ENCODE measurements at places on chromosomes 6 and 20.

DNA sequence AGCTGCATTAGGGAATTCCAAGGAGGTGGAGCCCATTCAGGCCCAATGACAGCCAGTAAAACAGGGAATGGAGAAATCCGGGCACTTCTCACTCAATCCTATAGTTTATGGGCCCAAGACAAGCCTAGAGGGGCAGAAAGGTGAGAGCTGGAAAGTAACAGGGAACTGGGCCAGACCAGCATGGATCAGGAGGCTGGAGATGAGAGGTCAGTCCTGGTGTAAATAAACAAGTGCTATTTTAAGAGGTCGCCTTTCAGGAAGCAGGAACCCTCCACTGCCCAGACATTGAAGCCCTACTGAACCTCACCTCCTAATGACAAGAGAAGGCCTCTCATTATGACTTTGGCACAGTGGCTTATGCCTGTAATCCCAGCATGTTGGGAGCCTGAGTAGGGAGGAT is 57.2 kb upstream of the TGM3 start:
- no peak for DNase-seq

GRCh38 chr20:1844325-1845162 is 50.7 kb upstream of the SIRPA start:
- DNase-seq = peak; percentile 64

- no peak for DNase-seq
These were observed 6.1 kb downstream of the ADGRB3 start for GRCh38 chr6:68641172-68641571.

GRCh38 chr6:69379518-69379917 is 417.3 kb downstream of the LMBRD1 start:
- DNase-seq = no peak

GRCh38 chr20:52200870-52201269 is 9.3 kb upstream of the ZFP64 start:
- DNase-seq = no peak

GRCh38 chr6:46901882-46902314 is 19.8 kb downstream of the ADGRF5 start:
- no peak for DNase-seq

- no peak for DNase-seq
These were observed 77.3 kb upstream of the SLC35F1 start for GRCh38 chr6:117829594-117830319.

DNA sequence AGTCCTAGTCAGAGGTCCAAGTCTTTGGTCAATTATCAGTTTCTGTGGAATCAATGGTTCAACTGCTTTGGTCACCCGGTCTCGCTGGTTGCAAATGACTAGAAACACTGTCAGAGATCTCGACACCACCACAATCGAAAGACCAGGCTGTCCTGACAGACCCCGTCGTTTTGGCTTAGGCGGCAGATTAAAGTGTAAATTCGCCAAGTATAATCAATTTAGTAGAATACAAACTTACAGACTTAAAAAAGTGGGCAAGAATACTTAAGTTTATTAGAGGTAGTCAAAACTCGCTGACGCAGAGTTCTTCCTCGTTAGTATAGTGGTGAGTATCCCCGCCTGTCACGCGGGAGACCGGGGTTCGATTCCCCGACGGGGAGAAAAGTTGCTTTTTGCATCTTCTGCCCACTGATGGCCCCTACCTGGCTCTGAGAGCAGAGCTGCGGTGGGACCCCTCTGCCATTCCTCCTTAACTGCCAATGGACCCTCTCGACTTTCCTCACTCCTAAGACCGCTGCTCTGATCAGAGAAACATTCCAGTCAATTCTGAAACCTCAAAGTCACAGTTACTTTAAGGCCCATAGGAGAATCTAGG is 30.6 kb upstream of the ZNF184 start:
- DNase-seq = no peak

GRCh38 chr20:59984541-59984940 is 26.3 kb downstream of the CDH26 start:
- DNase-seq = no peak

GRCh38 chr20:63182425-63182824 is 33.5 kb downstream of the YTHDF1 start:
- no peak for DNase-seq
